ENCODE measurements at places on chromosomes 1 and 21.

DNA sequence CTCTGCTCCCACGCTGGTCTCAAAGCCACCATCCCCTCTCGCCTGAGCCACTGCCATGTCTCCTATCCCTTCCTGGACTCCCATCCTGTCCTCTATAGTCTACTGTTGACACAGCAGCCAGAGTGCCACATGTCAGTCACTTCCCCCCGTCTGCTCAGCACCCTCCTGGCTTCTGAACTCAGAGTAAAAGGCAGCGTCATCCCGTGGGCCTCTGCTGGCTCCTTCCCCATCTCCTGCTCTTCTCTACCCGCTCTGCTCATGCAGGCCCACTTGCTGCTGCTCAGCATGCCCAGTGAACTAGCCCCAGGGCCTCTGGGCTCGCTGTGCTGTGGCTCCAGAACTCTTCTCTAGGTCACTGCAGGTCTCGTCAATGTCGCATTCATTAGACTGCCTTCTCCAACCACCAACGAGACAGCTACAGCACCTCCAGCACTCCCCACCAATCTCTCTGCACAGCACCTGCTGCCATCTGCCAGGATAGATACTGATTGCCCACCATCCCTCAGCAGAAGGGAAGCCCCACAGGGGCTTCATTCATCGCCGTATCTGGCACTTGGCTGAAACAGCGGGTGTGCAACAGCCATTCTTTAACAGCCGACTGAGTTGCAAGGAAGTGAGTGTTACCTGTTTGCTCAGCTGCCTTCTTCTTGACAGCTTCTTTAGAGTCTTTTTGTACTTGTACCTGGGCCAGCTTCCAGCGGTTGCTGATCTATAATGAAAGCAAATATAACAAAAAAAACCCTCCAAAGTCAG lies 11.8 kb upstream of the SRM start:
- no peak for DNase-seq

DNA sequence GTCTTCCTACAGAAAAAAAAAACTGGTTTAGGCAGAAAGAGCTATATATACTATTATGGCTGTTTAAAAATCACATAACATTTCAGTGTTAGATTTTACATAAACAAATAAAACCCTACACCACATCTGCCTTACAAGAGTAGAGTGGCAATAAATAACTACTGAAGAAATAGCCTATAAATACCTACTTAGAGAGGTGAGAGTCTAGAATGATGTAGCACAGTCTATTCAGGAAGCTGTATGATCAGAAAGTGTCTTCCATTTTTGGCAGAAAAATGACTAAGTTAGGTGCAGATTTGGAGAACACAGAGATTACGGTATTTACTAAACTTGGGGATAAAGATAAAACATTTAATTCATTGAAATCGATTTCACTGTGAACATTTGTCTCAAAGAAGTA lies 75.5 kb downstream of the VAV3 start:
- DNase-seq: no peak

DNA sequence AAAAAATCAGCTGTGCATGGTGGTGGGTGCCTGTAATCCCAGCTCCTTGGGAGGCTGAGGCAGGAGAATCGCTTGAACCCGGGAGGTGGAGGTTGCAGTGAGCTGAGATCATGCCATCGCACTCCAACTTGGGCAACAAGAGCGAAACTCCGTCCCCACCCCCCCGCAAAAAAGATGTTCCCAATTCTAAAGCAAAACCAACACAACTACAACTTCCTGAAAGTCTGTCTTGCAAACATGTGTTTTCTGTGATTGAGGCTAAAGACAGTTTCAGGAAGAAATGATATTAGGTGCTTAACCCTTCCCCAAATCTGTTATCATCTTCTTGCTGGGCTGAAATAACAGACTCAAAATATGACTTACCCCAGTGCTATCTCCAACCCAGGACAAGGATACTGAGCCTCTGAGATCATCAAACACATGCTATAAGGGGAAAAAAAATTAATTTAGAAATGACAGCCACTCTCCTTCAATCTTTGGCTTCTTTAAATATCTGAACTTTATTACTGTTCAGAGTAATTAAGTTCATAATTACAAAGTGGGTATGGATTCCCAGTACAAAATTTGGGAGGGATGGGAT lies 28.5 kb downstream of the SORT1 start:
- DNase-seq: no peak

GRCh38 chr21:27406300-27407009 lies 439.6 kb upstream of the ADAMTS5 start:
- no peak for DNase-seq

DNA sequence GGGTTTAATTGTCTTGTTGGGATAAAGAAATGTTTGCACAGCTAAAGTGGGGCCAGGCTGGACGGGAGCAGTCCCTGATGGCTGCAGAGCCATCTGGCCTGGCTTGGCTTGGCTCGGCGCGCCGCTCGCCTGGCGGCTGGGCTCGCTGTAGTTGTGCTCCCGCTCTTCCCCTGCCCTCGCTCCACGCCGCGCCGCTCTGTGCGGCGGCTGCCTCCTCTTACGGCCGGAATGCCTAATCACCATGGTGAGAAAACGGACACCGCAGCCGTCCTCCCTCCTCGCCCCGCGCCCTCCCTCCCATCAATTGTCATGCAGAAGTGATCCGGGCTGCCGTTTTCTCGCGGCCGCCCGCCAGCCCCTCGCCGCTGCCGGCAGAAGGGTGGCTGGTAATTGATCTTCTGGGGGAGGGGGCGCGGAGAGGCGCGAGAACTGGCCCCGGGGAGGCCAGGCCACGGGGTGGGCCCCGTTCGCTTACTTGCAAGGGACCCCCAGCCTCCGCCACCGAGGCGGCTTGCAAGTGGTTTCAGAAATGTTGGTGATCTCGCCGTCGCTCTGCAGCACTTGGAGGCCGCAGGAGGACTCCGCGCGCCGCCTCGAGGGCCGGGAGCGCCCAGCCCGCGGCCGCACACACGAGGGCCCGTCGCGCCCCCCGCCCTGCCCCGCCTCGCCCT lies 12.4 kb downstream of the RNF220 start:
- DNase-seq: no peak

- DNase-seq: no peak
Measured at GRCh38 chr1:73475316-73475870, 722.6 kb downstream of the LRRIQ3 start.

DNA sequence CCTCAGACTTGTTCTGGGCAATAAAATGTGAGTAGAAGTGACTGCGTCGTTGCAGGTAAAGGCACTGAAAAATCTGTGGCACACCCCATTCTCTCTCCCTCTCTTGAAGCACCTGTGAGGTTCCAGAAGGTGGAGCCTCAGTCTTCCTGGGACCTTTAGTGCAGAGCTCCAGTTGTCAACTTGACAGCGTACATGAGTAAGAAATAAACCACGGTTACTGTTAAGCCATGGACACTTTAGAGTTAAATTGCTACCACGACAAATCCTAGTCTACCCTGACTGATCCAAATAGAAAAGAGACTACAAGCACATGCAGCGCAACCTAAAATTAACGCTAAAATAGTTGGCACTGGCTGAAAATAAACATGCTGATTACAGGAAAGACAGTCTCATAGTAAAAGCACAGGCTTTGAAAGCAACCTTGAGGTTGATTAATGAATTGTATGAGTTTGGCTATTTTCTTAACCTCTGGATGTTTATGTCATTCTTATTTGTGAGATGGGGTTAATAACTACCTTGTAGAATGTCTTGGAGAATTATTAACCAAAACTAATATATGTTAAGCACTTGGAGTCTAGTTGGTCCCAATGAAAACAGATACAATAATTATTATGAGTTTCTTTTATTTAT lies 93.0 kb upstream of the PLPPR4 start:
- no peak for DNase-seq

- peak; percentile 48 for DNase-seq
Measured at GRCh38 chr21:43921979-43922945, 57.2 kb downstream of the AGPAT3 start.

- no peak for DNase-seq
Measured at GRCh38 chr1:178933709-178934490, 63.0 kb upstream of the ANGPTL1 start.

DNA sequence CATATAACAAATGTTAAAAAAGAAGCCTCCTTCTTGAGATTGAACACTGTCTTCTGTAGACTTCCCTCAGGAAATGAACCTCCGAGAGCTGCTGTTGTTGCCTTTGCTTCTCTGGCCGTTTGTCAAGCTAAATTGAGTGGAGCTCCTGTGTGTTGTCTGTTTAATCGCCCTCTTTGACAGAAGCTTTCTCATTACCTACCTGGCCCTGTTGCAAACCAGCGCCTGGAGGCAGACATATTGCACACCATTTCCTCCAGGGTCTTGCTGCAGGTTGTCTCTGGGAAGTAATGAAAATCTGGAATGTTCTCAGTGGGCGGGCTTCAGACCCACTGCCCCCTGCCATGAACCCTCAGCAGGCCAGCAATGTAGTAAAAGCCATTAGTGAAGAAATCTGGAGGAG lies 83.3 kb downstream of the GABPA start:
- no peak for DNase-seq

DNA sequence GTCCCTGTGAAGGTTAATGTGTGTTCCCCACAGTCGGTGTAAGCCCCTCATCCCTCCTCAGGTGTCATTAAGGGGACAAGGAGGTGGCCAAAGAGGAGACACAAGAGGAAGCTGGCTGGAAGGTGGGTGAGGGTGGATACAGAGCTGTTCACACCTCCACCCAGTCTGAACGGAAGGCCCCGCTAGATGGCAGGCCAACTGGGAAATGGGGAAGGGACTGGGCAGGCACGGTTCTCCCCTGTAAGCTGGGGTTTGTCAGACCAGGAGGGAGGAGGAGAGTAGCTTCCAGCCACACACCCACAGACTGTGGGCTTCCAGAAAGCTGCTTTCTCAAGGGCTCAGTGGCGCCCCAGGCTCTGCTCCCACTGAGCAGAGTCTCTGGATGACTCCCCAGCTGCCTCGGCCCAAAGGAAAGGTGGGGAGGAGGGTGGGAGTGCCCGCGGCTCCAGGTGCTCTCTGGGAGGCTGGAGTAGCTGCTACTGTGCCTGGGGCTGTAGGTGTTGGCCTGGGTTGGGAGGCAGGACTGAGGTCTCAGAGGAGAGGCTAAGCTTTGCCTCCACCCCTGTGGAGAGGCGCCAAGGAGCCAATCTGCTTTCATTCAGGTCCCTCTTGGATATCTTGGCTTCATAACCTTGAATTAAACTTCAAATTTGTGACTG lies 41.2 kb downstream of the PCP4 start:
- DNase-seq: no peak

DNA sequence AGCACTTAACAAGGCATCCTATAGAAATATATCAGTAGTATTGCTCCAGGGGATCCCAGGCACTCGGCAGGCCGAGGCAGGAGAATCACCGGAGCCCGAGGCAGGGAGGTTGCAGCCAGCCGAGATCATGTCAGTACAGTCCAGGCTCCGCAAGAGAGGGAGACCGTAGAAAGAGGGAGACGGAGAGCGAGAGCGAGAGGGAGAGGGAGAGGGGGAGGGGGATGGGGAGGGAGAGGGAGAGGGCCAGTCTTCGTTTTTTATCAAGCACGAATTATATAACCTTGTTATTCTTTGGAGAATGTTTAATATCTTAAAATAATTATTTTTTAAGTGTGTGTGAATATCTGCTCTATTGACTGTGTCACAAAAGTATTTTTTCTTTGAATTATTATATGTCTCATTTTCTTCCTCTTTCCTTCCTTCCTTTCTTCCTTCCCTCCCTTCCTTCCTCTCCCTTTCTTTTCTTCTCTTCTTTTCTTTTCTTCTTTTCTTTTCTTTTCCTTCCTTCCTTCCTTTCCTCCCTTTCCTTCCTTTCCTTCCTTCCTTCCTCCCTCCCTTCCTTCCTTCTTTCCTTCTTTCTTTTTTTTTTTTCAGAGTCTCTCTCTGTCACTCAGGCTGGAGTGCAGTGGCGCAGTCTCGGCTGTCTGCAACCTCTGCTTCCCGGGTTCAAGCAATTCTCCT lies 233.7 kb downstream of the SRGAP2C start:
- no peak for DNase-seq

DNA sequence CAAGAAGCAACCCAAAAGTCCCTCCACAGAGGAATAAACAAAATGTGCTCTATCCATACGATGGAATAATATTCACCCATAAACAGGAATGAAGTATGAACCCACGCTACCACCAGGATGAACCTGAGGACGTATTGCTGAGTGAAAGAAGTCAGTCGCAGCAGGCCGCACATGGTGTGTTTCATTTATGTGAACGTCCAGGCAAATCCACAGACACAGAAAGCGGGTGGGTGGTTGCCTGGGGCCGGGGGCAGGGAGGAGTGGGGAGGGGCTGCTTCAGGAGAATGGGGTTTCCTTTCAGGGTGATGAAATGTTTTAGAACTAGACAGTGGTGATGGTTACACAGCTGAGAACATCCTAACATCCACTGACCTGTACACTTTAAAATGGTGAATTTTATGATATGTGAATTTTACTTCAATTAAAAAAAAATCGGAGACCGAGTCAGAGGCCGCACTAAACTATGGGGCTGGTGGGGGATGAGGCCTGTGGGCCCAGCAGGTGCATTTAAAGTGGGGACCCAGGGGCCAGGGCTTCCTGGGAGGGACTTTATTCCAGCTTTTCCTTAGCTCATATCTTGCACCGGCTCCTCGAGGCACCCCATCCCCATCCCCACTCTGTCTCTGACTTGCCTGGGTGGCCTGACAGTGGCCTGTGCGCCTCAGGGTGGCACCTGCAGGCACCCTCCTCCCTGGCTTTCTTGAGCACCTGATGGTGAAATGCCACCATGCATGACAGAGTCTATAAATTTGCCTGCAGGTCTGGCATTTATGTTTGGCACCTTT lies 392.6 kb upstream of the VAMP3 start:
- no peak for DNase-seq

GRCh38 chr1:70893381-70893780 lies 154.2 kb downstream of the PTGER3 start:
- no peak for DNase-seq

DNA sequence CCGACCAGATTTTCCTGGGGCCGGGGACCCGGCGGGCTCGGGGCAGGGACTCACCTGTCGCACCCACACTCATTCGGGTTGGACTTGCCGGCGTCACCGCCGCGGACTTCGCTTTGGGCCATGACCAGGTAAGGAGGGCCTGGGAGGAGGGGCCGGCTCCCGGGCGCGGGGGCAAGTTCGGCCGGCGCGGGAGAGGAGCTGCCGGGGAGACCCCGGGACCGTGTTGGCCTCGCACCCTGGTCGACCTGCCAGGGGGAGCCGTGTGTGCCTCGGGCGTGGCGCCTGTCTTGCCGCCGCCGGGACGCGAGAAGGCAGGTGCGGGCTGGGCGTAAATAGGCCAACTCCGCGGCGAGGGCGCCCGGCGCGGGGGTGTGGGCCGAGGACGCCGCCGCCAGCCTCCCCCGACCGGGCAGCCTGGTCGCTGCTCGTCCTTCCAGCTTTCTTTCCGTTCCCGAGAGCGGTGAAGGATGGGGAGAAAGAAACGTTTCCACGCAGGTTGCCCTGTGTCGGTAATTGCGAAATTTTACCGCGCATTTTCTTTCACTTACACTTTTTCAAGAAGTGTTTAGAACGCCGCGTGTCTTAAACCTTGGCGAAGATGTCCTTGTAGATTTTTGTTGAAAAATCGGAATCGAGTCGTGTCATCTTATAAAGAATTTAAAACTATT lies 558 bp downstream of the USP1 start:
- DNase-seq: peak; percentile 20

DNA sequence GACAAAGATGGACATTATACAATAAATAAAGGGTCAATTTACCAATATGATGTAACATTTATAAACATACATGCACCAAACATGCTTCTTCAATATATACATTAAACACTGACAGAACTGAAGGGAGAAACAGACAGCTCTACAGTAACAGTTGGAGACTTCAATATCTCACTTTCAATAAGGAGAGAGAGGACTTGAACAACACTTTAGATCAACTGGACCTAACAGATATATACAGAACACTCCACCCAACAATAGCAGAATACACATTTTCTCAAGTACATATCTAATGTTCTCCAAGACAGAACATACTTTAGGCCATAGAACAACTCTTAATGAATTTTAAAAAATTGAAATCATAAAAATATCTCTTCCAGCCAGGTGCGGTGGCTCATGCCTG lies 50.6 kb upstream of the TTC39A start:
- no peak for DNase-seq

GRCh38 chr1:39272798-39273469 lies 68.4 kb downstream of the MACF1 start:
- DNase-seq: no peak
